Osteocyte (in vitro differentiated cells): ENCODE measurements at places on chromosomes 2 and 18.

GRCh38 chr2:221997100-221997499 is 301.7 kb downstream of the PAX3 start:
- no peak for DNase-seq

DNA sequence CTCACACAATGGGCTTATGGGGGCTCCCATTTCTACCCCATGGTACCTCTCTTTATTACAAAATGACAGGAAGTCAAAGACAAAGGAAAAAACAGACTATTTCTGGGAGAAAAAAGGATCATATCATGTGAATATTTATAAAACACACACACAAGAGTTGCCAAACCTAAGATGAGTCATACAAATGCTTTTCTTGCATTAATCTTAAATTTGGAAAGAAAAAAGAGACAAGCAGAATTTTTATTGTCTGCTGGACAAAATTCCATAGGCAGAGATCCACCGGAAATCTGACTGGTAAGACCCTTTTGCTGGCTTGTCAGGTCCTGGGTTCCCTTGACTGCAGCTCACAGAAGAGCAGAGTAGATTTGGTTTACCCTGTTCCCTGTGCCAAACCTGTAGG is 1732.3 kb upstream of the PIK3C3 start:
- DNase-seq, result no peak

DNA sequence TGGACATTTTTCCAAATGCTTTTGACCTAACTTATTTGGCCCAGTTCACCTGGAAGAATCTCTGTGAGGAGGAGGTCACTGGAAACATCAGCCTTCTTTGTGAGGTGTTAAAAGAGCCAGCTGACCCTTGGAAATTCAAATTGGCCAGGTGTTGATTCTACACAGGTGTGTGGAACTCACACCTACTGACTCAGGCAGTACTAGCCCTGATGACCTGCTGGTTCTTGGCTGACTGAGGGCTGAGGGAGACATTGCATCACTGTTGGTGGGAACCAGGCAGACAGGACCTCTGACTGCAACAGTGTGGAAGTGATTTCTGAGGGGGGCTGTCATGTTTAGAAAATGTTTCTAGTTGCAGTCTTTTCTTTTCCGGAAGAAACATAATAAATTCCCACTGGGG is 242.2 kb upstream of the LRRTM1 start:
- DNase-seq, result no peak

- DNase-seq, result no peak
Observed at GRCh38 chr18:77032181-77032701, 100.3 kb downstream of the MBP start.

DNA sequence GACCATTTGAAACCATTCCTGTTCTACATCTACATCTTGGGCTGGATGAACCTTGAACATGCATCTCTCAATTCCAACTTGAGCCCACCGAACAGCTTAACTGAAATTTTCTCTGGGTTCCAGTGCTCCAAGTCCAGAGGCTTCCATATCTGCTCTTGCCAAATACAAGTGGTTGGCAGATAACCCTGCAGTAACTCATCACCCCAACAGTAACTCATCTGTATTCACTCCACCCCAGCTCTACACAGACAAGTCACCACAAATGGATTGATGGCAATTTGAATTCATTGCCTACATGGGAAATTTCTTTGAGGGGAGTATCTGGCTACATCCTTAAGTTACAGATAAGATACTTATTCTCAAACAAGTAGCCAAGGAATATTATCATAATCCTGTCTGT is 502.4 kb upstream of the TNP1 start:
- DNase-seq, result no peak

GRCh38 chr2:227214622-227215041 is 50.2 kb downstream of the COL4A3 start:
- no peak for DNase-seq

DNA sequence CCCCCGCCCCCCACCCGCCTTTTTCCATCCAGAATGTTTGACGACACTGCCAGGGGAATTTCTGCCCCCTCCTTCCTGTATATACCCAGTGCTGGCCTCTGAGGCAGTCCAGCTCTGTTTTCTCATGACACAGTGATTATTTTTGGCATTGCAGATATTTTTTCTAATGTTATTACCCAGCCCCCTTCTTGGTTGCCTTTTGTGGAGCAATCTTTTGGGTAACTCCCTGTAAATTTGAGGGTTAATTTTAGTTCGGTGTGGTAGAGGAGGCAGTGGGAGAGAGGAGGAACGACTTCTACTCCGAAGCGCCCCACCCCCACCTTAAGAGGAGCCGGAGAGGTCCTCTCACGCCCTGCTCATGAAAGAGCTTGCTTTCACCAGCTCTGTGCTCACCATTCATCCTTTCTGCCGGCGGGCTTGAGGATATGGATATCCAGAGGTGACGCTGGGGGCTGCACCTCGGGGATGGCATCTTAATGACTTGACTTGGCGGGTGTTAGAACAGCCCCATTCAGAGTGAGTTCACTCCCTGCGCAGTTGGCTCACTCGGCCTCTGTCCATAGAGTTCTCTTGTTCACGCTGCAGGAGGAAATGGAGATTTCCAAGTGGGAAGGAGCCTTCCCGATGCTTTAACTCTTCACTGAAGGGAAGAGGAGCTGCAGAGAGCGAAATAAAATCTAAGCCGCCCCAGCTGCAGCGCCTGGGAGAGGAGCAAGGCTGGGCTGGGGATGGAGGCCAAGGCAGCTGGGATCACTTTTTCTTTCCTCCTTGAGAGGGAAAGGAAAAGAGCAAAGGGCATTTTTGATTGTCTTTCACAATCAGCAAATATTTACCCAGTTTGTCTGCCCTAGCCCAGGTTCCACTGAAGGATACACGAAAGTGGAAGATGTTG is 38.4 kb downstream of the EPAS1 start:
- no peak for DNase-seq

- no peak for DNase-seq
Observed at GRCh38 chr2:51441786-51442185, 409.9 kb upstream of the NRXN1 start.

- DNase-seq, result no peak
Observed at GRCh38 chr2:148877403-148877740, 2.3 kb downstream of the KIF5C start.

DNA sequence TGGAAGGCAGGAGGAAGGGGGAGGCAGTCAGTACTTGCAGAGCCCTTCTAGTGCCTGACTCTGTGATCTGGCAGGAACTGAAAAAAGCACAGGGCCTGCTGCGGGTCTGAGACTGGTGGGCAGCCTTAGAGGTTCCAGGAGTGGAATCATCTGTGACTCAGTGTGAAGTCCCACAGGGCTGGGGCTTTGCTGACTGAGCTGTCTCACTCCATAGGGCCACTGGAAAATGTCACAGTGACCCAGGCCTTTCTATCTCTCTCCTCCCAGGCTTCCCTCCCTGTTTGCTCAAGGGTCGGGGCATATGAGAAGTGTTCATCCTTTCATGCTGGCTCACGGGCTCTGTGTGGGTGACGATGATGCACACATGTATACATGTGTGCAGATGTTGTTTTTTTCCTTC is 47.1 kb upstream of the ZFP36L2 start:
- DNase-seq, result no peak

DNA sequence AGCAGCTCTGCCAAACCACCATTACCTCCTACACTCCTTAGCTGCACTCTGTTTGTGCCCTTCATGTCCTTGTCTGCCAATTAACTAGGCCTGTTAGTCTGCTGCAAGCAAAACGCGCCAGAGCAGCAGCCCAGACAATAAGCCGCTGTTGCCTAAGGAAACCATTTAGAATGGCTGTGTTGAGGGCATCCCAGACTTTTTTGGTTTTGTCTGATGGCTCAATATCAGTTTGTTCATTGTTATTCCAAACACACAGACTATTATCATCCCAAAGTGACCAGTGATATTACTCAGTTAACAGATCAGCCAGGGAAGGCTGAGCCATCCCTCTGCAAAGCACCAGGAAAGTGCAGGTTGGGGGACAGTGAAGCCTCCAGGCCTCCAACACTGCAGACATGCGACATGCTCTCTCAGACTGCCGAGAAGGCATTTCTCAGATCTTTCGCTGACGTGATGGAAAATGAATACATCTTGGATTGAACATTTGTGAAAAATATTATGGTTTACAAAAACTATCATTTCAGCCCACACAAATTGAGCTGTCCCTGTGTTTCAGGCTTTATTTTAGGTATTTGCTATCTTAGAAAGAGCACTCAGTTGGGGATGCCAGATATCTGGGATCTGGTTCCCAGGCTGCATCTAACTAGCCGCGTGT is 182.0 kb upstream of the HNRNPA3 start:
- no peak for DNase-seq

DNA sequence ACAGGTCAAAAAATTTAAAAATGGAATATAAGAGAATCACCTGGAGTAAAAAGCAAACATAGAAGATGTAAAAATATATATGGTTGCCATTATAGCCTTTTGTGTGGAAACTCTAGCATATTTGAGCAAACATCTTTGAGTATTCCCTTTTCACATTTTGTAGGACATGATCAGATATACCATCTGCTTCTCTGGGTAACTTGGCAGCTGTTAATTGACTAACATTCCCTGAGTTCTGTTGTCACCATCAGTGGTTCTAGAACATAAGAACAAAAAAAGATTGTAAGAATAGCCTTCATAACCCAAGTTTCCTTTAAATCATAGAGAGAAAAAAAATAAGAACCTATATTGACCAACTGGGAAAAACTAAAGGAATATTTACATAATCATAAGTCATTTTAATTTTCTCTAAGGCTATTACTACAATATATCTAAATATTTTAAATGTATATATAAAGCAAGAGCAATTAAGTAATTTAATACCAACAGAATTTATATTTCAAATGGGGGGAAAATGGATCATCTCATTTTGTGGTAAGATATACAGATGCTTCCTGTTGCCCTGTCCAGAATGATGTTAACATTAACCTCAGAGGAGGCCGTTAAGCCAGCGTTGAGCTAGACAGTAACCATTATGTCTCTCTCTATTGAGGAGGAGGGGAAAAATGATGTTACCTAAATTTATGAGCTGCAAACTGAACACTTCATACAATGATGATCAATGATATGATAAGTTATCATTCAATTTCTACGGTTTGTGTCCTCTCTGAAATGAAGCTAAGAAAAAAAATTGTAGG is 9.8 kb upstream of the INO80D start:
- DNase-seq, result no peak

DNA sequence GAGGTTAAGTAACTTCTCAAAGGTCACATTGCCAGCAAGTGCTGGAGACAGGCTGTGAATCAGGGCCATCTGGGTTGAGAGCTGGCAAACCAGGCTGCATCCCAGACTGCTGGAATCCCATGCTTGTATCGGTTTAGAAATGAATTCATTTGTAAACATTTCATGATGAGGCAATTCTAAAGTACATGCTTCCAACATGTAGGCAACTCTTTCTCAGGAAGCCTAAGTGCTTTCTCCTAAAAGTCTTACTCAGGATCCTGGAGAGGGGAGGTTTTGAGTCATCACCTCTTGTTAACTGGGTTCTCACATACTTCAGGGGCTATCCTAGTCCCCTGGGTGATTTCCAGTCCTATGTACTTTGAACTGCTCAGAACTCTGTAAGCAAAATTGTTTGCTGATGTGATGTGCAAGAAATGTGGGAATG is 416.5 kb downstream of the MEIS1 start:
- DNase-seq, result no peak

DNA sequence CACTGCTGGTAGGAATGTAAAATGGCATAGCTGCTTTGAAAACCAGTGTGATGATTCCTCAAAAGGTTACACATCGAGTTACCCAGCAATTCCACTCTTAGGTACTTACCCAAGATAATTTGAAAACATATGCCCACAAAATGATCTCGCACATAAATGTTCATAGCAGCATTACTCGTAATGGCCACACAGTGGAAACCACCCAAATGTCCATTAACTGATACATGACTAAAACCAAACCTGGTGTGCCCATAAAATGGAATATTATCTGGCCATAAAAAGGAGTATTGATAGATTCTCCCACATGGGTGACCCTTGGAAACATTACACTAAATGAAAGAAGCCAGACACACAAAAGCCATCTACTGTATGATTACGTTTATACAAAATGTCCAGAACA is 70.4 kb downstream of the ALPK2 start:
- DNase-seq, result no peak

DNA sequence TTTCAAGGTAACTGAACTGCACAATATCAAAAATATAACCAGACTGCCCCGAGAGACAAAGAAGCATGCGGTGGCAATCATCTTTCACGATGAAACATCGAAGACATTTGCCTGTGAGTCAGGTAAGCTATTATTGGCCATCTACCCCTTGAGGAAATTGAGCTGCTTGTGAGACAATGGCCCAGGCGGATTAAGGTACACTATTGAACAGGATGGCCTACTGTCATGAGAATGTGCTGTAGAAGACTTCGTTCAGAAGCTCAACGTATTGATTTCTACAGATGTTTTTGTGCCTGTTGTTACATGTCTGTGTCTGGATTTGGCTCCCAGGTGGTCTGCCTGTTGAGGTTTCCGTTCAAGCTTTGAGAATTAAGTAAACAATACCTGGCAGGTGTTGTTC is 198.7 kb downstream of the DOK6 start:
- DNase-seq, result no peak

DNA sequence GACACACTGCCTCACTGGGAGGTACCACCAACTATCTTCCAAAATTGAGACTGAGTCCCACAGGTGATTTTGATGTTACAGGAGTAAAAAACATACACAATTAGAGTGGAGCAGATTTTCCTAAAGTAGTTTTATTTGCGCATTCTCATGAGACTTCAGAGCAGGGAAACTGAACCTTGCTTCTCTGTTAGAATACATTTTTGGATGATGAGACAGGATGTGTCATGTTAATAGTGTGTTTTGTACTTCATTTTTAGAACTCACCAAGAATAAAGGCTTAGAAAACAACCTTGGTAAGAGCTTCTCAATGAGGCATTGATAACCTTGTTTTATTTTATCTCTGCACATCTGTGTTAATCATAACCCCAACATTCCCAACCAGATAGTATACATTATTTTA is 310.2 kb upstream of the GALNT5 start:
- no peak for DNase-seq

DNA sequence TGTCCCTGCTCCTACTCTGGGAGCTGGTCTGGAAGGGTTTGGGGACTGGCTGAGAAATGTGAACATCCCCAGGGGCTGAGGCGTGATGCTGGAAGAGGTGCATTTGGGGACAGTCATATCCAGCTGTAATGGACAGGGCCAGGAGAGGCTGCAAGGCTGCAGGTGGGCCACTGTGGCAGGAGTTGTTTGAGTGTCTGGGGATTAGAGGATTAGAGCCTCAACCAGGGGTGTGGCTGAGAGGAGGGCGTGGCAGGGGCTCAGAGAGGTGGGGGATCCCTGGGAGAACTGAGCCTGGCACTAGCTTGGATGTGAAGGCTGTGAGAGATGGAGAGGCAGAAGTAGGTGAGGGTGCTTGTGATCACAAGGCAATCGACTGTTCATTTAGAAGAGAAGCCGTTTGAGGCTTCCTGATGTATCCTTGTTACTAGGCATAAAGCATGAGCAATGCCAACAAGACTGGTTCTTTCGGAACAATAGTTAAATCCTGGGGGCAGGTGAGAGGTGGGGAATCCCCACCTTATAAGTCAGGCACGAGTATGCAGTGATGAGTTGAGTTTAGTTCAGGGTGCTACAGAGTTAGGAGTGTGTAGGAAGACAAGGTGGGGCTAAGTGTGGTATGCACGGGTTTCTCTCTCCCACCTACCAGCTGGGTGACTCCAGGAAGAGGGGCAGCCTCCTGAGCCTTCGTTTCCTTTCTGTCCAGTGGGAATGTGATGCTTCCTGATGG is 31.9 kb downstream of the SH3RF3 start:
- no peak for DNase-seq

GRCh38 chr18:11767935-11768334 is 78.9 kb downstream of the GNAL start:
- DNase-seq, result no peak
